ENCODE measurements at places on chromosomes 6 and 20.

DNA sequence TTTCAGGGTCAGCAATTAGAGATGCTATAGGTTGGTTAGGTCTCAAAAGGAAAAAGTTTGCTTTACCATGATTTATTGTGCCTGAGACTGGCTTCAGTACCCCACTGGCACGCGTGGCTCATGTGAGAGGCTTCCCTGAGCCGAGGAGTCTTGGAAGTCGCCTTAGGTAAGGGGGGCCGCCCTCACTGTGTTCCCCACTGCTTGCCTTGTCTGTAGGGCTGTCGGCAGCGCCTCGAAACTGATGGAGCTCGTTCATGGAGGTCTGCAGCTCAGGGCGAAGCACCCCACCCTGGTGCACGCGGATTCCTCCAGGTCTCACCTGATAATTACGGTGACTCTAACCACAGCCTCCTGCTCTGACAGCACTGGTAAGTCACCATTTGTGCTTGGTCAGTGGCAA, 39.2 kb downstream of the FRMD1 start:
- no peak for DNase-seq

- no peak for DNase-seq
Measured at GRCh38 chr6:136669299-136669699, 119.1 kb upstream of the MAP7 start.

DNA sequence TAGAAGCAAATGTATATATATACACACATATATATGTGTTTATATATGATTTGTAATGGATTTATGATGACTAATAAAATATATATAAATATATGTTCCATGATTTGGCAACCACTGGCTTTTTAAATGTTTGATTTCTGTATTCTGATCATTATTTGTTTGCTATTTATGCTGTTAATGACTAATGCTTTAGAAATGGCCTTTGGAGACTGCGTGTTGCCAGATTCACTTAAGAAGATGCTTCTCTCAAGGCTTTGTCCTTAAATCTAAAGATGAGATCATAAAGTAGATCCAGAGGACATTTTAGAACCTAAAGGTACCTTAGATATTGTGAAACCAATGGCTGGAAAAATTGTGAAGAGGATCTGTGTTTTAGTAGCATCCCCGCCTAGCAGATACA, 116.0 kb upstream of the SUPT3H start:
- no peak for DNase-seq

DNA sequence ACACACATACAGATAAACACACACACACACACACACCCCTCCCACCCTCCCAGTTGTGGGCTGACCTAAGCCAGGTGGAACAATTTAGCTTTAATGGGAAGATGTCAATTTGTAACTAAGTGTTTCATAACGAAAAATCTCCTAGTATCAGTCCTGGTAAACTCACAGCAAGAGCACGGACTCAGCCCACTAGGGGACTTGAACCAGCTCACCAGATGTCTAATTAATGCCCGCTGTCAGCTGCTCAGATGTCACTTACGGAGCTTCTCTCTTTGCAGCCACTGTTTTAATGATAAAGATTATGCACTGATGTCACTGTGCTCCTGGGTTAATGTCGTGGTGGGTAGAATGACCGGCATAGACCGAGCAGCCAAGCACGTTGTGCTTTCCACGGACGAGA, 116.6 kb upstream of the INSM1 start:
- DNase-seq = no peak

DNA sequence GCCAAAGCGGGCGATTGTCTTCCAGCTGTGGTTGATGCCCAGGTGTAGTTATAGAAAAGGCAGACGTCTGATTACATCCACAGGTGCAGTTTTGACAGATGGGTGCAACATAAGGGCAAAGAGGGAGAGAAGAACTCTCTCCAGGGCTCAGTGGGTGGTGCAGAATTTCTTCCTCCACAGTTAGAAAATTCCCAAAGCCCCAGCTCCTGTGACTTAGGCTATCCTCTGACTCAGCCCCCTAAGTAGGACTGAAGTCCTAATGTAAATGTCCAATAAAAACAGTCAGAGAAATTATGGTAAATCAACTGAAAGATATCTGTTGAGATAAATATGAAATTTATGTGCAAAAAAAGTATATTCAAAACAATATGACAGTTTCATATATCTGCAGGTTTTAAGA, 31.4 kb downstream of the LYRM4 start:
- DNase-seq = no peak

- no peak for DNase-seq
Measured at GRCh38 chr6:24666097-24666640, 530 bp downstream of the TDP2 start.

GRCh38 chr6:16063580-16063979, 65.3 kb upstream of the MYLIP start:
- no peak for DNase-seq

DNA sequence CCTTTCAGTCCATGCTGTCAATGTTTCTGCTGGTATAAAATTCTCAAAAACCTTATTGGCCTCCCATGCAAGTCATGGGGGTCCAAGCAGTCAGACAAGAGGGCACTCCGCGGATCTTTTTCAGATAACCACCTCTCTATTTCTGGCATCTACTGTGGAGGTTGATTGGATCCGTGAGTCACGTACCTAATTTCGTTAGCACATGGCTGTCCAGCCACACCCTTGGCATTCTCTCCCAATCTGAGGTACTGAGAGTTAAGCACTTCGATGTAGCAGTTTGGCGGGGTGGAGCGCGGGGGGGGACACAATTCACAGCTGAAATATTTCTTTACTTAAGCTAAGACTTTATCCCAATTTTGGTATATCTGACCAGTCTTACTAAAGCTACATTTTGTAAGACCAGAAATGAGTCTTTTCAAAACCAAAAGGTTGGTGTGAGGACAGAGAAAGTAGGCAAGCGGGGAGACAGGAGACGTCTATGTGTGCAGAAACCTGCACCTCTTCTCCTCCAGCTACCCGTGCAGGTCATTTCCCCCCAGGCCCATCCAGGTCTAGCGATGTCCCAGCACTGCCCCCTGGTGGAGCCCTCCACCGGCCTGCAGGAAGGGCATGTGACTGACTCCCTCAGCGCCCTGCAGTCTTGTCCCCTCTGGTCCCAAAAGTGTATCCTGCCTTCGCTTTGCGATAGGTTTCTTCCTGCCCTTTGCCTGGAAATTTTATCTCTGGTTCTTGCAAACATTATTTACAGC, 113.1 kb downstream of the ADAT2 start:
- no peak for DNase-seq

DNA sequence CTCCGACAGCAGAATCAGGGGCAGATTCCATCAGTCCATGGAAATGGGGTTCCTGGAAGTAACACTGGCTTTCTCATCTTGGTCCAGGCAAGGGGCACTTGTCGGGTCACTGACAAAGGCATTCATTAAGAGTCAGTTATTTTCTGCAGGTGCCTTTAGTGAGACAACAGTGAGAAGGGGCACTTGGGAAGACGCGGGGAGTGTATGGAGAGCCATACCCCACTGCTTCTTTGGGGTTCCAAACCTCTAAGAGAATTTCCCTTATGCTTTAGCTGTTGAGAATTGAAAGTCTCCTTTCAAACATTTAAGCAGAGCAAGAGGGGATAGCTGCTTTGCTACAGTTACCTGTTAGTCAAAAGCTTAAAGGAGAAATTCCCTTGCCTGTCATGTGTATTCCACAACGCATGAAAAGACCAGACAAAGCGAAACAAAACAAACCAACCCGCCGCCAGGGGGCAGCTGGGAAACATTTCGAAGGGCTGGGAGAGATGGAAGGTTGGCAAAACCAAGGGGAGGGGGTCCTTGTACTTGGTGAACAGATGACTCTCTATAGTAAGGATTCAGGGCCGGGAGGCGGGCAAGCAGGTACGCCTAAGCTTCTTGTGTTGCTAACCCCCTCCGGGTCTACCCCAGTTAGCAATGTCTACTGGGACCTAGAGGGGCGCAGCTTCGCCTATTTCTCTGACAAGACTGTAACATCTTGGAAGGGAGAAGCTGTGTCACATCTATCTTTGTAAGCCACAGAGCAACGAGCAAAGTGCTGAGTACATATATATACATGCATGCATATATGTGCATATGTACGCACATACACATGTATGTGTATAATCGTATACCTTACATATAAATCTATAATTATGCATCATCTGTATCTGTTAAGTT, 474.9 kb upstream of the AGPAT4 start:
- DNase-seq = no peak

GRCh38 chr6:159852877-159853276, 37.9 kb upstream of the MAS1 start:
- DNase-seq = no peak

DNA sequence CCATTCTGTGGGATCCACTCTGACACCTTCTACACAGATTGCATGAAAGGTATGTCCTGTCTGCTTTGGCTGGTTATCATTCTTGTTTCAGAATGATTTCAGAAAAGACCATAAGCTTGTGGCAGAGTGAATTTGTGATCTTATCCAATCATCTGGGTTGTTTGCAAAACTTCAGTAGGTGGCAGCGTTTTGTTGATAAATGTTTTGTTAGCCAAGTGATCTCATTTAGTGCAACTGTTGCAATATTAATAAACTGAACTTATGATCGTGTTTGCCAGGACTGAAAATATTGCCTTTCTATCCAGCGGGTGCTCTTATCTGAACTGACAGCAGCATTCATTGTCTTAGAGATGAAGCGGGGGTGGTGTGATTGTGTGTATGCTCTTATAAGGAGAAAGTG, 613.2 kb upstream of the NOX3 start:
- no peak for DNase-seq

GRCh38 chr6:2966347-2966746, 5.0 kb downstream of the SERPINB6 start:
- no peak for DNase-seq

GRCh38 chr6:35370785-35371493, 28.6 kb downstream of the PPARD start:
- DNase-seq = no peak

- no peak for DNase-seq
Measured at GRCh38 chr6:159595173-159595572, 97.9 kb downstream of the SOD2 start.

DNA sequence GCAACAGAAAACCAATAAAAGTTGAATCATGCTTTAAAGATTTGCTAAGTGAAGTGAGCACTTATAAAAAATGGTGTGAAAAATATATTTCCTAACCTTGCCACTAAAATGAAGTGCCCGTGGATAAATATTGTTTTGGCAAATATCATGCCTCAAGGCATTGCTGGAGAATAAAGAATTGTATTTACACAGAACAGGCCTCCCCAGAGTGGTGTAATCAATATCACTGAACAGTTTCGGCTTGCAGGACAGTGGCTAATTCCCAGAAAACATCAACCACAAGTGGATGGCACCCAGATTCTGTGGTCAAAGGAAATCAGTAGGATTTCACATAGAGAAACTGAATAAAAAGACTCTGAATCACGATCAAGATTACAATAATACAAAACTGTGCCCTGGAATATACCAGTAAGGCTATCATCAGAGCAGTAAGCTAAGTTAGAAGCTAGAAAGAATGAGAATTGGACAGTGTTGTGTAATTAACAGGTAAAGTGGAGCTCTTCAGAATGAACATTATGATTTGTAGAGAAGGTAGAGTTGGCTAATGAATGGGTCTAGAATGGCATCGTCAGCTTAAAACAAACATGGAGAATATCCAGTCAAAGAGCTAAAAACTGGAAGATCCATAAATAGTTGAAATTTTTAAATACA, 1026.9 kb upstream of the ADGRB3 start:
- DNase-seq = no peak

DNA sequence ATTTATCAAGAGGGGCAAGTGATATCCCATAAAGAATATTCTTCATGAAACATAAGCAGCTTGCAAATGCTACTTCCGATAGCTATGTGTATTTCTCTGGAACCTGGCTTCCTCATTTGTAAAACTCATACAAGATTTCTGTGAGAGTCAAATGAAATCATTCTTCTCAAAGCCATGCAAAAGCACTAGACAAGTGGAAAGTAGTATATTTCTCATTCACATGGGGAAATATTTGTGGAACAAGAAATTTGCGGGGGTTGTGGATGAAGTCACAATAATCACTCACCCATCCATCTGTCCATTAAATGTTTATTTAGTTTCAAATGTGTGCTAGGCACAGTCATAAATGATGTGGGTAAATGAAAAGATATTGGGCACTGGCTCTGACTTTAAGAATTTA, 150.5 kb downstream of the IPCEF1 start:
- no peak for DNase-seq

- DNase-seq = no peak
Measured at GRCh38 chr6:162156146-162156545, 571.4 kb downstream of the PRKN start.

DNA sequence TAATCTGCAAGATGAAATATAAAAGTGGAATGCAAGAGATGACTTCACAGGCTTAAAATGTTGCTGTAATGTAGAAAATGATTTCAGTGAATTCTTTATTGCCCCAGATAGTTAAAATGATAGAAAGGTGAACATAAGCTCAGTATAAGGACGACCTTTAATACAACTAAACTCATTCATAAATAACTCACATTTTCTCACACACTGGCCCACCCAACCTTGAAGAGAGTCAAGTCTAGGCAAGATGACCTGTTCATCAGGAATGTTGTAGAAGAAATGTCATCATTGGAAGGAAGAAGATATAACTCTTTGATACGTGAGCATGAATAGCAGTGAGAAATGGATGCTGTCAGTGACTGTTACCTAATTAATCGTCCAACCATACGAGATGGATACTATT, 111.1 kb upstream of the SASH1 start:
- no peak for DNase-seq

- DNase-seq = no peak
Measured at GRCh38 chr20:50611128-50611810, 80.1 kb downstream of the RIPOR3 start.

DNA sequence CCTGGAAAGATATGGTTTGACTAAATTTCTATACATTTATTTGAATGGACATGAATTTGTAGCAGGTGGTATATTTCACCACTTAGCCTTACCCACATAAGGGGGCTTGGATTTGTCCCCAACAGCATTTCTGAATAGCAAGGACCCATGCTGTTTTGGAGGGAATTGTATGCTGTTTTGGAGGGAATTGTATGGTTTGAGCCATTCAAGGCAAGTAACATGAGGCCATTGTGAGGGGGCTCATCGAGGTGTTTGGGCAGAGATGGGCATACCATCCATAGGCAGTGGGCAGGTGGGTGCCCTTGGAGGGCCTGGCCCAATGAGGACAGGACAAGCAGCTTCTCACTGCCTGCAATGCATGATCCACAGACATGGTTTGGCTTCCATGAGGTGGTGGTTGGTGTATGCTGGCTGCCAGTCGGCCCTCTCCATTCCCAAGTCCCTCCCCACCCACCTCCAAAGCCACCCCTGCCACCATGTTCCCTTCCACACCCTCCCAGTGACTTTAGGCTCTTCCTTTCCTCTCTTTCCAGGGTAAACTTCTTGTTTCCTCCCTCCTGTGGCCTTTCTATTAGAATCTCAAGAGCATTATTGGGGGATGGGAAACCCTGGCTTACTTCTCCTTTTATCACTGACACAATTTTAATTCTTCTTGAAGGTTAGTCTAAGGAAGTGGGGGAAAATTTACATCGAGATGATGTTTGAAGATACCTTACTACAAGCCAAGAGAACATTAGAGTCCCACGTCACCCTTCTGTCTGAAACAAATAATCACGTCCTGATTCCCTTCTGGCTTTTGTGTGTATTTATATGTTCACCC, 13.2 kb upstream of the PXDC1 start:
- no peak for DNase-seq

- DNase-seq = no peak
Measured at GRCh38 chr20:6126846-6127245, 4.0 kb upstream of the FERMT1 start.

GRCh38 chr6:138161338-138162110, at the start of gene ARFGEF3:
Gene ARFGEF3 (plus strand): TSS chr6:138161939. CDS start chr6:138162087, 148 bp downstream.
- DNase-seq = no peak

Measured in vagina (tissue), 2 donors.